Activated CD8-positive, alpha-beta memory T cell treated with anti-CD3 and anti-CD28 coated beads for 24 hours (primary cell): ENCODE measurements at places on chromosomes 3 and 15.

DNA sequence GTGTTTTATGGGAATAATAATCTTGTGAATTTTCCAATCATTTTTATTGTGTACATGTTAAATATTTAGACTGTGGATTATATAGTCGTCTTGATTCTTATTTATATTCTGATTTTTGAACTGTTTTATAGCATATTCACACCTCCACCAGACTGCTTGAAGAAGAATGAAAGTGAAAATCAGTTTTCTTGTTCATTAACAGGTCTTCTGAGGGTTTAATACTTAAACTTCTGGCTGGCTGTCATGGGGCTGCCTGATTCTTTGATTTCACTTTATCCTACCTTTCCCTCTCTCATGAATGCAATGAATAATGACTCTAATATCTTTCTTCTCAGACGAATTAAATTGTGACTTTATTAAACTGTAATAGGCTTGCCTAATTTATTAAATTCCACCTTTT, 56.2 kb downstream of the ATP2C1 start:
- DNase-seq = no peak

- no peak for DNase-seq
These were observed 25.3 kb upstream of the ARHGEF26 start for GRCh38 chr3:154095832-154096421.

DNA sequence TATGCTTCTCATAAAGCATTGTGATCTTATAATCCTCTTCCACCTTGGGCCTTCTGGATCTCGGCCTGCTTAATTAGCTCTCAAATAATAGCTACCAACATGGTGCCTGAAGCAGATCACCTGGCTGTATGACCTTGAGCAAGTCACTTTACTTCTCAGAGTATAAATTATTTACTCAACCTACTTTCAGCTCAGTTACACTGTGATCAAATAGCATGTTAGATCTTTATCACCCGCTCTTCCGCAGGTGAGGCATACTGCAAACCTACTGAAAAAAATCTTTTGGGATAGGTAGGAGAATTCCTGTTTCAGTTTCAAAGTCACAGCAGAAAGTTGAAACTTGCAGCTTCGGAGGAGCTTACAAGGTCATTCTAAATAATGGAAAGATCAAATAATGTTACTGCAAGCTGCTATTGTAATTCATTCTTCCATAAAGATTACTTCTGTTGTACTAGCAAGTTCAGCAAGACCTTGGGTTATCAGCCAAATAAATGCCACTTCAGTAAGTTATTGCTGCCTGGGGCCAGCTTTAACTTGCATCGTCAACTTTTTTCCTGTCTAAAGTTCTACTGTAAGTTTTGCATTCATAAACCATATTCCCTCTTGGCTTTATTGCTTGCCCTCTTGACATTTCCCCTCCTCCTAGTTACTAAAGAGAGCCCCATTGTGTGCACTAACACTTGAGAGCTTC, 268.4 kb upstream of the ATP11B start:
- DNase-seq = no peak

GRCh38 chr15:65948383-65948782, 79.1 kb downstream of the RAB11A start:
- DNase-seq = no peak

GRCh38 chr15:67724691-67725375, 100.5 kb upstream of the SKOR1 start:
- DNase-seq = no peak

GRCh38 chr3:134311693-134312071, 61.0 kb upstream of the RYK start:
- DNase-seq = peak; percentile 52

DNA sequence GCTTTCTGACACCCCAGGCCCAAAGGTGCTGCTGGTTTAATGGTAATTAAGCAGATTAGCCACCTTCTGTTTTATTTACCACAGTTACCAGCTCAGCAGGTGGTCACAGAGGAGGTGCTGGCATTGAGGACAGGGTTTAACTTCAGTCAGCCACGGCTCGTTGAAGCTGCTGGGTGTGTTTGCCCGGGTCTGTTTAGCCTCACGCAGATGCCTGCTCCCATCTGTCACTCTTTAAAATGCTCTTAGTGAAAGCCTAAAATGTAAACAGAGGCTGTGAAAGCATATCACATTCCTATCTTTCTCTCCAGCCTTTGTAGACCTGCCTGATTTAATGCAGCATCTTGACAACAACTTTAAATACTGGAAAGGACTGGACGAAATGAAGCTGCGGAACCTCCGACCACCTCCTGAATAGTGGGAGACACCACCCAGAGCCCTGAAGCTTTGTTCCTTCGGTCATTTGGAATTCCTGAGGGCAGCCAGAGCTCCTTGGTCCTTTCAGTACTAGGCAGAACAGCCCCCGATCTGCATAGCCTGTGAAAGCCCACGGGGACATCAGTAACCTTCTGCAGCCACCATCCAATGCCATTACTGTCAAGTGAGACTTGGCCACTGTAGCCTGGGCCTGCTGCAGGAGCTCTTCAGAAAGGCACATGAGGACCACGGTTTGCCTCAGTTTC, 156.0 kb downstream of the PDE8A start:
- no peak for DNase-seq
